Ovary (tissue), 10 donors: ENCODE measurements at places on chromosomes 4 and X. TPM values are rescaled to one million over a fixed set of nuclear protein-coding genes. Genes with fewer than 3 reads are reported as not detected.

GRCh38 chr4:41590591-41590990 lies 52.6 kb downstream of the LIMCH1 start:
- no peak for DNase-seq

GRCh38 chr4:65033899-65034298 lies 624.6 kb upstream of the TECRL start:
- DNase-seq: no peak

DNA sequence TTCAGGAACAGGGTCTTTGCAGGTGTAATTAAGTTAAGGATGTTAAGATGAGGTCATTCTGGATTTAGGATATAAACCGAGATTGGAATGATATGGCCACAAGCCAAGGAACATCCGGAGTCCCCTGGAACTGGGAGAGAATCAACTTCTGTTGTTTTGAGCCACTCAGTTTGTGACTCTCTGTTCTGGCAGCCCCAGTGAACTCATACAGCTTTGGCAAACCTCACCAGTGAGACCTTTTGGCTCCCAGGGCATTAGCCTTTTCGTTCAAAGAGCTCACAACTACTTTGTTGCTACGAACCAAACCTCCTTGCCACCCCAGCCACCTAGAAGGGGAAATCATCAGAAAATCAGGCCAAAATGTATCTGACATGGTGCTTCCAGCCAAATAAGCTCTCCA lies 80.4 kb downstream of the MTMR1 start:
- DNase-seq: no peak

DNA sequence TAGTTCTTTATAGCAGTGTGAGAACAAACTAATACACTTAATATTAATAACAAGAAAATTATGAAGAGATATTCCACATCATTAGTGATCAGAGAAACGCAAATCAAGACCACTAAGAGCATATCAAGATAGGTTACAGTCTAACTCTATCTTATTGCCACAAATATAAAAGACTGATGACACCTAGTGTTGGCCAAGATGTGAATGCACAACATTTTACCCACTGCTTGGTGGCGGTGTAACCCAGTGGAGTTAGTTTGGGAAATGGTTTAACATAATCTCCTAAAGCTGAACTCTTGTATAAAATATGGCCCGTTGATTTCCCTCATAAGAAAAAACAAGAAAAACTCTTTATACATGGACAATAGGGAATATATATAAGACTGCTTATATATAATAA lies 92.4 kb downstream of the SLITRK2 start:
- DNase-seq: no peak

DNA sequence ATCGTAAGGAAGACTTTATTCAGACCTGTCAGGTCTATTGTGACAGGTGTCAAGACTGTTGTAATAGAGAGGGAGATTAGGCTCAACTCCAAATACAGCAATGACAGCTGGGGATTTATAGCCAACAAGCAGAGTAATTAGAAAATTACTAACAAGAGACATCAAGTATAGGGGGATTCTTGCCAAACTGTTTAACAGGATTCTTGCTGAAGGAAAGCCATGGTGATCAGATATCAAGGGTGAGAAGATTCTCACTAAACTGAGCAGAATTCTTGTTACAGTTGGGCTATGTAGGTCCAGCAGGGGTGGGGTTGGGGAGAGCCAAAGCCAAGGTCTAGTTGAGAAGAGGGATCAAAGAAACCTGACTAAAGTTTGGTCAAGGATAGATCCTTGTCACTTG lies 461.0 kb upstream of the GALNT7 start:
- no peak for DNase-seq

- no peak for DNase-seq
Measured at GRCh38 chr4:101993002-101993841, 202.7 kb downstream of the BANK1 start.

DNA sequence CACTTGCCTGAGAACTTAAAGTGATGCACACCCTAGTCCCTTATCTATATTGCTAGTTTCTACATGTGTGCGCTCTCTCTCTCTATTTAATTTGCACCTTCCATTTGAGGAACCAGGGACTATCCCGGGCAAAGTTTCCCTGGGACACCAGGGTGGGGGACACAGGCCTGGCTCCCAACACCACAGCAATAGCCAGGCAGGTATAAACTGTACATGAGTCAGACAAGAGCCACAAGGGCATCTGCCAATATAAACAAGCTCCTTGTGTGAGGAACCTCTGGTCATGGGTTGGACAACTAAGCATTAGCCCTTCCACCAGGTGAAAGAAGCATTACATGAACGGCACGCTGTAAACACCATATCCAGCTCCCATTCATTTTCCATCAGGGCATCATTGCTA lies 455.5 kb downstream of the STIM2 start:
- DNase-seq: no peak

DNA sequence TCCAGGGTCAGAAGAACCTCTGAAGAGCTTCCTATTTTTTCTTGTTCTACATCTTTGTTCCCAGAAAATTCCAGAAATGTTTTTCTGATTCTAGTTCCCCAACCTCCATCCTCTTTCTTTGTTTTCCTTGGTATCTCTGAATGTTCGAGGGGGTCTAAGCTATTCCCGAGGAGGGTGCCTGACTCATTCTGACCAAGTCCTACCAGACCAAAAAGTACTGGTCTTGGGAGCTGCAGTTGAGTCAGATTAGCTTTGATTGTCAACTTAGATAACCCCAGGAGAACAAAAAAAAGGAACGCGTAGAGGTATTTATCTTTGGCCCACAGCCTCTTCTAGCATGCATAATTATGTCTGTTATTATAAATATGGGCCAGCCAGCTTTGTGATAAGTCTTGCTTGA lies 12.1 kb upstream of the TENM3 start:
- no peak for DNase-seq

- no peak for DNase-seq
Measured at GRCh38 chr4:3345384-3345783, 52.6 kb downstream of the RGS12 start.

- peak; percentile 59 for DNase-seq
Measured at GRCh38 chrX:48540028-48540375, 488 bp downstream of the TBC1D25 start.

DNA sequence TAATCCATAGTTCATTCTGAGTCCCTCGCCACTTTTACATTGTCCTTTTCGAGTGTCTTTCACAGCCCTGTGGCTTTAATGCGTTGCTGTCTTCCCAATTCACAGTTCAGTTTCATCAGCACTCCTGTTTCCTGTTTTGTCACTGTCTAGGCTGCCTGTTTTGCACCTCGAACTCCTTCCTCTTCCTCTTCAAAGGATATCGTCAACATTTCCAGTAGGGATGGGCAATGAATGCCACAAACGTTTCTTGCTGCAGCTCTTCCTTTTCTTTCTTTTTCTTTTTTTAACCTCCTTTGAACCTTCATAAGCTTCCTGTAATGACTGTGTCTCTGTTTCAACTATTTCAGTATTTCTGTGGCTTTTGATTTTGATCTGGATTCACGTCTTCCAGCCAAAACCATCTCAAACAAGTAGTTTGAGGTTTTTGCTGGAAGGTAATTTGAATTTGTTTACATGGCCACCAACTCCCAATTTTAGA lies 105.4 kb downstream of the ANXA3 start:
- DNase-seq: no peak

- no peak for DNase-seq
Measured at GRCh38 chrX:68686097-68686977, 38.9 kb downstream of the STARD8 start.

DNA sequence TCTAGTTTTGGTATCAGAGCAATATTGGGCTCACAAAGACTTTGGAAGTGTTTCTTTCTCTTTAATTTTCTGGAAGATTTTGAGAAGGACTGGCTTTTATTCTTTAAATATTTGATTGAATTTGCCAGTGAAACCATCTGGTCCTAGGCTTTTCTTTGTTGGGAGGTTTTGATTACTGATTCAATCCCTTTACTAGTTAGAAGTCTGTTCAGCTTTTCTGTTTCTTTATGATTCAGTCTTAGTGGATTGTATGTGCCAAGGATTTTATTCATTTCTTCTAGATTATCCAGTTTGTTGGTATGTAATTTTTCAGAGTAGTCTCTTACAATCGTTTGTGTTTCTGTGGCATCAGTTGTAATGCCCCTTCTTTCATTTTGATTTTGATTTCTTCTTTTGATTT lies 28.6 kb downstream of the GLRB start:
- no peak for DNase-seq

GRCh38 chr4:13876131-13876530 lies 248.6 kb upstream of the BOD1L1 start:
- no peak for DNase-seq

- DNase-seq: no peak
Measured at GRCh38 chr4:79413032-79413885, 5.2 kb upstream of the GK2 start.

- DNase-seq: no peak
Measured at GRCh38 chrX:64580035-64580434, 184.8 kb upstream of the MTMR8 start.

DNA sequence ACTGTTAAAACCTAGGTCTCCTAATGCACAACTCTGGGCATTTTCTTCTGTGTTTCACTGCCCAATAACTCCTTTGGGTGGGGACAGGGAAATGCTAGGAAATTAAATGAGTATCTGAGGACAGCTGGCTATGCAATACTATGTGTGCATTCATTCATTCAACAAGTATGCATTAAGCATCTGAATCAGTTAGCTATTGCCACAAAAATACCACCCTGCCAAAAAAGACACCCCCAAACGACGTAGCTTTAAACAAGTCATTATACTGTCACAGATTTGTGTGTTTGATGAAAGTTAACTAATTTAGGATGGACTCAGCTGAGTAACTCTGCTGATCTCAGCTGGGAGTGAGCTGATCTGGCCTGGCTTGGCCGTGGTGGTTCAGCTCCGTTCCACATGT lies 29.8 kb upstream of the PTCHD1 start:
- no peak for DNase-seq

- DNase-seq: no peak
Measured at GRCh38 chr4:68953056-68953596, 1.5 kb upstream of the UGT2A3 start.

DNA sequence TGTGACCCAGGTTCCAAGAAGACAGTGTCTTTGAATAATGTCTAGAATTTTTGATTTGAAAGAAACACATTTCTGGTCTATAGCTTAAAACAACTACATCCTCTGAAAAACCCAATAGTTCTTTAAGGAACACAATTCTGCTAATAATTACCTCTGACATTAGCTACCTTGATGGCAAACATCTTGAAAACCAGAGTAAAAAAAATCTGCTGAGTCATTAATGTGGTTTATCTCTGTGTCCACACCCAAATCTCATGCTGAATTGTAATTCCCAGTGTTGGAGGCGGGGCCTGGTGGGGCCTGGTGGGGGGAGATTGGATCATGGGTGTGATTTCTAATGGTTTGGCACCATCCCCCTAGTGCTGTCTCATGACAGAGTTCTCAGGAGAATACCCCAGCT lies 1233.8 kb downstream of the NLGN4X start:
- no peak for DNase-seq

DNA sequence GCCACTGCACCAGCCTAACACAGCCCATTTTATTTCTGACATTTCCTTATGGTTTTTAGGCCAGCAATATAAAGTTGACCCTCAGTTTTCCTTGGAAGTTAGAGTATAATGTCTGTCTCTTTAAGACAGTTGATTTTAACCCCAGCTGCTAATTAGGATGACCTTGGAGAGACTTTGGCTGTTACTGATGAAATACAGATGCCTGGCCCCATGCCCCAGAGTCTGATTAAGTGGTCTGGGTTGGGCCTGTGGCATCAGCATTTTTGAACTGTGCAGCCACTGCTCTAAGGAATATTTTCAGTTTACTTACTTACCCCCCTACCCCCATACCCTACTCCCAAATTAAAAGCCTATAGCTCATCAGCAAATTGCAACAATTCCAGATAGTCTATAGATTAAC lies 85.8 kb downstream of the DCLK2 start:
- DNase-seq: no peak

DNA sequence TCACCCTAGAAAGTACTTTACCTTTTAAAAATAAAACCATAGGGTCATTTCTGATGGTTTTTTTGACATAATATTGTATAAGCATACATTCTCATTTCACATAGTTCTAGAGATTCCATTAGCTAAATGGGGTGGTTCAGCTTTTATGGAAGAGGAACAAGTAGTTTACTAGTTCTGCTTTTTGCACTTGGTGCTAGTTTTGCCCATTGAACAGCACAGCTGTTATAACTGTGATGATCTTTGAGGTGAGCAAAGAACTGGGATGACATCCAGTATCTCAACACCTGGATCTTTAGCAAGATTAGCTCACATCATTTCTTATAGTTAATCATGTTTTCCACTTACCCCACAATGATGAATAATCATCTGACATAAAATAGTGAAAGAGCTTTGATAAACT lies 40.9 kb downstream of the MOB1B start:
- DNase-seq: no peak

DNA sequence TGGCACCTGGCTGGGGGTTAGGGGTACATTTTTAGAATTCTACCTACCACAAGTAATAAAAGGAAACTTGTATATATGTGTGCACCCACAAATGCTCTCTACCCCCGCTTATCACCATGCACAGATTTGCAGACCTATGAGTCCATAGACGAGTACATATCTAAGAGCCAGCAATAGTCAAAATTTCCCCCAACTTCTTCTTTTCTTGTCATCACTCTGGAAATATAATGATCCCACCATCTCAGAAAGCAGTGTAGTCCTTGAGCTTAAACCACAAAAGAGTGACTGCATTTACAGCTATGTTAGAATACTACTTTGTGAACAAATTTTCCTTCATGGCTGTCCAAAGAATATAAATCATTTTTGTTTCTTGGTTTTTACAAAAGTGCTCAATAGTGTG lies 66.1 kb downstream of the LHFPL1 start:
- no peak for DNase-seq

Gene VCX
- total RNA-seq: not detected

Gene PTPN13
- total RNA-seq: 44.0 TPM

Gene PRSS12
- total RNA-seq: 2.4 TPM

Gene P2RY10
- not detected for total RNA-seq

Gene TEX13A
- total RNA-seq: not detected

Gene CYSLTR1
- 0.32 TPM for total RNA-seq

Gene RGN
- 47.0 TPM for total RNA-seq

Gene PABPC4L
- 1.4 TPM for total RNA-seq

Gene IL3RA
- 1.8 TPM for total RNA-seq

Gene MAML3
- total RNA-seq: 17.6 TPM

Gene ETFDH
- total RNA-seq: 26.7 TPM

Gene TLR10
- total RNA-seq: not detected

Gene MEPE
- 0.11 TPM for total RNA-seq

Gene USP11
- 166 TPM for total RNA-seq

Gene KCND1
- 0.83 TPM for total RNA-seq

Gene ZRSR2
- total RNA-seq: 12.7 TPM

Gene DCLK2
- total RNA-seq: 4.4 TPM
